NK-92 treated with Interleukin-12 subunit alpha and Interleukin-12 subunit beta, amount 100 ng/mL, for 24 hours (cell line): ENCODE measurements at places on chromosomes 6 and 20.

DNA sequence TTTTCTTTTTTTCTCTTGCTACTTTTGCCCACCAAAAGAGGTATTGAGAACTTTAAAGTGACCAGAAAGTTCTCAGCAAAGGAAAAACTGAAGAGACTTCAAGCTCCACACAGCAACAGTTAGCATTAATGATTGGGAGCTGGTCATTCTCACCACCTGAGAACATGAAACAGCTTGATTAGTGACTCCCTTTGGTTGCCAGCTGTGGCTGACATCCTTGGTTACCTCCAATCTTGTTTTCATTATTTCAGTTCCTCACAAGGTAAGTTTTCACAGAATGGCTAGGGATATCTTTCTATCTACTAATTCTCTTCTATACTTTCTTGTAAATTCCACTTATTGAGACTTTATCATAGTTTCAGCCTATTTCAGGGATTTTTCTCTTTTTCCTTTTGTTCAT lies 427.9 kb downstream of the QKI start:
- no peak for DNase-seq

- no peak for DNase-seq
Measured at GRCh38 chr6:109093732-109094415, 772 bp downstream of the SESN1 start.

- no peak for DNase-seq
Measured at GRCh38 chr6:56259234-56260077, 12.1 kb upstream of the COL21A1 start.

GRCh38 chr6:15299430-15300131 lies 53.7 kb downstream of the JARID2 start:
- no peak for DNase-seq

DNA sequence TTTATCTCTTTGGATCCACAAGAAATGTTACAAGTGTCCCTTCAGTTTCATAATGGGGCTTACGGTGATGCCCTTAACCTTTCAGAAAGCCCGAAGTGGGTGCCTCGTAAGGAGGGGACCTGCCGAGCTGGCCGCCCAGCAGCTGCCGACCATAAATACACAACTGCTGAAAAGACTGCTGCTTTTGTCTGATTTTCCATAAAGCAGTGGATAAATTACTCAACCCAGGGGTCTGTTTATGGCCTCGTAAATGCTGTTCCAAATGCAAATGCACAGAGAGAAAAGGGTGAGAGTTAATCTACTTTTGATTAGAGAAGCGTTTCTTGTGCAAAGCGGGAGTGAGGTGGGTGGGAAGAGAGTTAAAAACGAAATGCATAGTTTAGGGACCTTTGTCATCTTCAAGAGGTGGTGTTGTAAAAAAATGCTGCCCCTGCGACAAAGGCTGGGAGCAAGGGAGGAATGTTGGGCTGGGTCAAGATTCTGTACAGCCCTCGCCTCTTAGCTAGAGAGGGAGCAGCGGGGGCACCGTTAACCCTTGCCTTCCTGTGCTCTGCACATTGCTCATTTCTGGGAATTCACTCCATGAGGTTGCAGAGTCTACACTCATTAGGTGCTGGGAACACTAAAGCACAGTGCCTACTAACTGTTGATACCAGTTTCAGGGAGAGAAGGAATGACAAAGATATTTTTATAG lies 112.0 kb upstream of the MTHFD1L start:
- no peak for DNase-seq

GRCh38 chr6:69948479-69949114 lies 82.2 kb downstream of the COL19A1 start:
- DNase-seq: no peak

DNA sequence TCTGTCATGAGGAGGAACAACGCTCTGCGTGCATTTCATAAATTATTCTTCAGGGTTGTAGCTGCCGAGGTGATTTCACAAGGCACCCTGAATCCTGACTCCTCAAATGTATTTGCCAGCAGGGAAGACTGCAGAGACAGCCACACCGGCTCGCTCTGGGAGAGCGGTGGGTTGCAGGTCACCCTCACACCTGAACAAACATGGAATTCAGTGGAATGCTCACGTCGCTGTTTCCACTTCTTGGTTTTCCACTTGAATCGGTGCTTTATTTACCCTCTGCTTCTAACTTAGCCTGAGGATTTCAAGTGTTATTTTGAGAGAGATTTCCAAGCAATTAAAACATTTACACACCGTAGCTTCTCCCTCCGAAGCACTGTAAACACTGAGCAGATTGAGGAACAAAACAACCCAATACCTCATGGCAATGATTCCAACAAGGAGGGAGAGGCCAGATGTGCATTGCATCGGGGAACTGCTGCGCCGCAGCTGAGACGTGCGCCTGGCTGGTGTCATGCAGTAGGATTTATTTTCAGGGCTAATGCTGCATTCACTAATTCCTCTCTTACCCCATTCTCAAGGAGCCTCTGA lies 59.5 kb upstream of the GGTLC1 start:
- DNase-seq: no peak

- no peak for DNase-seq
Measured at GRCh38 chr20:33656783-33657703, 5.1 kb upstream of the C20orf144 start.

DNA sequence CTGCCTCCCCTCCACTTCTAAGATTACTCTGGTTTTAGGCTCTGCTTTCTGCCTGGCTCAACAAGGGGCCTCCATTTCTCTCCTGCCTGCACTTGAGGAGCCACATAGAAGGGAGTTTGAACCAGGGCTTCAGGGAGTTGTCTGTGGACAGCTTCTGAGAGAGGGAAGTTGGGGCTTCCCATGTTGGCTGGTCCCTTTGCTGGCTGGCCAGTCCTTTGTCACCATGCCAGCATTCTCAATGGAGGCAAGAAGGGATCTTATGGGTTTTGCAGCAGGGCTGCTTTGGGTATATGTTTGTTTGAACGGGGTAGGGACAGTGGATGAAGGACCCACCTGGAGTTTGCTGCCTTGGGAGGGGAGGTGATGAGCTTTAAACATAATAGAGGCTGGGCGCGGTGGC lies 124.9 kb downstream of the CARMIL1 start:
- DNase-seq: no peak

GRCh38 chr20:1897965-1898464 lies 2.8 kb downstream of the SIRPA start:
- no peak for DNase-seq

- DNase-seq: no peak
Measured at GRCh38 chr6:167471548-167471930, 146.7 kb downstream of the TTLL2 start.

GRCh38 chr6:77796824-77797809 lies 144.3 kb downstream of the MEI4 start:
- DNase-seq: no peak

- DNase-seq: no peak
Measured at GRCh38 chr6:51494342-51494741, 593.1 kb downstream of the PKHD1 start.

- DNase-seq: no peak
Measured at GRCh38 chr20:16898433-16898832, 150.3 kb downstream of the OTOR start.

GRCh38 chr6:119137194-119138072 lies 59.0 kb upstream of the FAM184A start:
- peak; percentile 33 for DNase-seq

GRCh38 chr20:19944772-19945459 lies 72.2 kb upstream of the NAA20 start:
- no peak for DNase-seq

DNA sequence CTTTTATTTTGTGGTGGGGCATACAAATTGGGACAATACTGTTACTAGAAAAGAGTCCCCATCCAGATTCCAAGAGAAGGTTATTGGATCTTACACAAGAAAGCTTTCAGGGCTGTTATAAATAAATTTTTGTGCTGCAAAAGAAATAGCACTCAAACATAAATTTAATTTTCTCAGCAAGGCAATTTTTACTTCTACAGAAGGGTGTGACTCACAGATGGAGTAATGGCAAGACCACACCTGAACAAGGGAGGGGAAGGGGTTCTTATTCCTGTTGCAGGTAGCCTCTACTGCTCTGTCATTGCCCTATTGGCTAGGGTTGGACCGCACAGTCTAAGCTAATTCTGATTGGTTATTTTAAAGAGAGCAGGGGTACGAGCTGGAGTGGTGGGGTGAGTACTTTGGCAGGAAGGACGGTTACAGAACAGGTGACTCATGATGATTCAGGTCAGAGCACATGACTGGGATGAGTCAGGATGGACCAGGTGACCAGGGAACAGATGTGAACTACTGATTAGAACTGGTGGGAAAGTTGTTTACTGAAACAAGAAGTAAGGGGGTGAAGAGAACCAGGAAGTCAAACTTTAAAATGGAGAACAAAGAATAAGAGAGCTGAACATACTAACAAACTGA lies 41.1 kb downstream of the CNR1 start:
- DNase-seq: no peak

- DNase-seq: no peak
Measured at GRCh38 chr20:49100972-49101371, 54.9 kb downstream of the CSE1L start.

DNA sequence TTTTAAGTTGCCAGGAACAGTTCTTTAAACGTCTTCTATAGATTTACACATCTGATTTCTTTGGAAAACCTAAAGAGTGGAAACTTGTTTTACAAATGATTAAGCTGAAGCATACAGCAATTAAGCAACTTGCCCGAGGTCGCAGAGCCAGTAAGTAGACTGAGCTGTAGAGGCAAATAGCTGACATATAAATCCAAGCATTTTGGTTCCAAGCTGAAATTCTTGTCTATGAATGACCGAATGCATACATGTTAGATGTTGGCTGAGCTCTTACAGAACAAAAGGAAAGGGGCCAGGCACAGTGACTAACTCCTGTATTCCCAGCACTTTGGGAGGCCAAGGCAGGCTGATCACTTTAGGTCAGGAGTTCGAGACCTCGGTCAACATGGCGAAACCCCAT lies 101.8 kb upstream of the SGK1 start:
- DNase-seq: no peak

- DNase-seq: peak; percentile 86
Measured at GRCh38 chr6:142945049-142945445, at the start of gene HIVEP2. TSS of gene HIVEP2 (minus strand) at chr6:142945176. CDS start at chr6:142774738, 170,438 bp downstream.

- no peak for DNase-seq
Measured at GRCh38 chr20:49483696-49484123, 1.2 kb upstream of the KCNB1 start.

DNA sequence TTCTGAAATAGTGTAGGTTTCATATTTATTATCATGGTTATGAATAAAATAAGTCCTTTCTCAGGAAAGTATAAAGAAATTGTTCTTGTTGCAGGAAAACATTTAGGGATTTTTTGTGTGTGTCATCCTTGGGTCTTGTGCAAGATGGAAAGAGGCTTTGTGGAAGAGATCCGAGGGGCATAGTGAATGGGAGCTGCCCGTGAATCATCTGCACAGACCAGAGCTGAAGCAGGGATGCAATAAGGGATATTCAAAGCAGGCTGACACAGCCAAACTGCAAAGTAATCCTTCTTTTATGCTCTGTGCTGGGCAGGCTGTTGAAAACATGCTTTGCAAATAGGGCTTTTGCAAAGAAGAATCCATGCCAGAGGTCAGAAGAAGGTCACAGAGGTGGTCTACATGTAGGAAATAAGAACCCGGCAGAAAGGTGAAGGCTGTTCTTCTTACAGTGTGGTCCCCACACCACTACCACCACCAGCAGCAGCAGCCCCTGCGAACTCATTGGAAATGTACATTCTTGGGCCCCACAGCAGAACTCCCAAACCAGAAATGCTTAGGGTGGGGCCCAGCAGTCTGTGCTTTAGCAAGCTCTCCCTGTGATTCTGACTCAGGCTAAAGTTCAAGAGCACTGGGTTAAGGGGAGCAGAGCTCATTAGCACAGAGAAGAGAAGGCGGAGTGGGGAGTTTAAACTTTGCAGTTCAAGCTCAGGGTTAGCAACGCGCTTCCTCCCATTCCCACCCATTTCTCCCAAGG lies 237.6 kb downstream of the QKI start:
- no peak for DNase-seq

GRCh38 chr6:169019727-169020491 lies 233.7 kb downstream of the THBS2 start:
- DNase-seq: no peak

- DNase-seq: no peak
Measured at GRCh38 chr6:3312604-3313231, 54.0 kb downstream of the PSMG4 start.

- peak; percentile 61 for DNase-seq
Measured at GRCh38 chr6:43667245-43668150, 20.1 kb downstream of the MRPS18A start.

DNA sequence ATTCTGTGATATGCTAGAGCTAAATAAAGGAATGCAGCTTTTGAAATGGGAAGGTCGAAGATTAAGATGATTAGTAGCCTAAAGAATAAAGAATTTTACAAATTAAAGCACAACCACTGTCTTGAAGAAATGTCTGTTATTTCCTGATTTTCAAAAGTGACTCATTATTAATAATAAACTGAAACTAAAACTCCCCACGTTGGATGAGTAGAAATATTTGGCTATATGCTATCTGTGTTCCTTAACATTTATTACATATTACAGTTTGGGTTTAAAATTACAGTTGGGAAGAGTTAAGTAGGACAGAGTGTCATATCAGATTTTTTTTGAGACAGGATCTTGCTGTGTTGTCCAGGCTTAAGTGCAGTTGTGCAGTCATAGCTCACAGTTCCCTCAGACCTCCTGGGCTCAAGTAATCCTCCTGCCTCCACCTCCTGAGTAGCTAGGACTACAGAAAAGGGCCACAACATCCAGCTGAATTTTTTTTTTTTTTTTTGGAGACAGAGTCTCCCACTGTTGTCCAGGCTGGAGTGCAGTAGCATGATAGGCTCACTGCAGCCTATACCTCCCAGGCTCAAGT lies 47.1 kb downstream of the AKIRIN2 start:
- DNase-seq: no peak

- no peak for DNase-seq
Measured at GRCh38 chr6:3778701-3779573, 27.4 kb upstream of the PXDC1 start.

DNA sequence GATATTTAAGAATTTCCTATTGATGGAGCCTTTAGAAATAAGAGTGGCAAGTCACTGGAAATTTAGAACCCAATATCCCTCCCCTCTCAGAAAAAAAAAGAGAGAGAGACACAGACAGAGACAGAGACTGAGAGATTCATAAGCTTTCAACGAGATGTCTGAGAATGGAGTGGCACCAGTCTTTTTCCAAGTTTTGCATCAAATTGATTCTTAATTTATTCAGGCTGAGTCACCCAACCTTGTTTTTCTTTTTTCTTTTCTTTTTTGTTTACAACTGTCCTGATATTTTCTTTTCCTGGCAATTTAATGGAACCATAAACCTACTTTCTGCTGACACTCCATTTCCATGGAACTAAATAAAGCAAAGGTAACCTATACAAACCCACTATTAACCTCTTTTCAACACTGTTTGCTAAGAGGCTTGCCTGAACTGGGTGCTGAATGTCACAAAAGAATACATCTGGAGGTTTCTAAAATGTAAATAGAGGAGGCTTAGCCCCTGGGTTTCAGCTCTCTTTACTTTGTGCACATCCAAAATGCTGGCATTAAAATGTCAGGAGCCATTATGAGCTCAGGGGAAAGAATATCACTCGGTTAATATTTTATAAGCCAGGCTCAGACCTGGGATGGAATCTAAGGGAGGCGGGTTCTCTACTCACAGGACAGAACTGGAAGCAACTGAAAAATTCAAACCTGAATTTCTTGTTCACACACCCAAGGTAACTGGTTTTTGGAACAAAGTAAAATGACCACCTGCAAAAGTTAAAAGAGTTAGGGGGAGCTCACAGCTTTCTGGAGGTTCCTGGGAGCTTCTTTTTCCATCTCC lies 100.8 kb downstream of the BFSP1 start:
- no peak for DNase-seq
